ENCODE measurements at places on chromosomes 3 and 15.

DNA sequence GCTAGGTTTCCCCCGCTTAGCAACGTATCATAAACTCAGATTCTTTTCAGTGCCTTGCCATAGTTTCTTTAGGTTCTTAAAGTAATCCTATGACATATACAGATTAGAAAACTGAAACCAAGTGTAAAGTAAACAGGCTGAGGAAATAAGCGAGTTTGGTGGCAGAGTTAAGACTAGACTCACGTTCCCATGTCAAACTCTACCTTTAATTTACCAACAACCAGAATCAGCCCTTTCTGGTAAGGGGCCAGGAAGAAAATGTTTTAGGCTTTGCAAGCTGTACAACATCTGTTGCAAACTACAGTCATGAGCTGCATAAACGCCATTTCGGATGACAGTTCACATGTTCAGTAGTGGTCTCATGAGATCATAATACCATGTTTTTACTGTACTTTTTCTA lies 128.0 kb upstream of the PRICKLE2 start:
- no peak for DNase-seq

GRCh38 chr3:186354100-186354499 lies 7.9 kb downstream of the DGKG start:
- DNase-seq = no peak

DNA sequence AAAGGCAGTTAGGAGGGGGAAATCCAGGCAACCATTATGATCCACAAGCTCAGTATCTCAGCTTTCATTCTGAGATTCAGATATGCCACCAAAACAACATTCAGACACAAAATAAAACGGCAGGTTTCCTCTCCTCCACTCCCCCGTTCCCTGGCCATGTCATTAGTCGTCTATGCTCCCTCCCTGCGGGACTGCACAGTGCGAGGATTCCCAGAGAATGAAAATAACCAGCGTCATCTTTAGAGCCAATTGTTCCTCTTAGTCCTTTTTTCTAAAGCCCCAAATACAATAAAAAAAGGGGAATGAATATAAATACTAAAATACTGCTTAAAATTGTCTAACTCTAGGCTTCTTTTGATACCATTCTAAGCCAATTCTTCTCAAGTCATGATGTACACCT lies 7.8 kb upstream of the SLCO3A1 start:
- no peak for DNase-seq

DNA sequence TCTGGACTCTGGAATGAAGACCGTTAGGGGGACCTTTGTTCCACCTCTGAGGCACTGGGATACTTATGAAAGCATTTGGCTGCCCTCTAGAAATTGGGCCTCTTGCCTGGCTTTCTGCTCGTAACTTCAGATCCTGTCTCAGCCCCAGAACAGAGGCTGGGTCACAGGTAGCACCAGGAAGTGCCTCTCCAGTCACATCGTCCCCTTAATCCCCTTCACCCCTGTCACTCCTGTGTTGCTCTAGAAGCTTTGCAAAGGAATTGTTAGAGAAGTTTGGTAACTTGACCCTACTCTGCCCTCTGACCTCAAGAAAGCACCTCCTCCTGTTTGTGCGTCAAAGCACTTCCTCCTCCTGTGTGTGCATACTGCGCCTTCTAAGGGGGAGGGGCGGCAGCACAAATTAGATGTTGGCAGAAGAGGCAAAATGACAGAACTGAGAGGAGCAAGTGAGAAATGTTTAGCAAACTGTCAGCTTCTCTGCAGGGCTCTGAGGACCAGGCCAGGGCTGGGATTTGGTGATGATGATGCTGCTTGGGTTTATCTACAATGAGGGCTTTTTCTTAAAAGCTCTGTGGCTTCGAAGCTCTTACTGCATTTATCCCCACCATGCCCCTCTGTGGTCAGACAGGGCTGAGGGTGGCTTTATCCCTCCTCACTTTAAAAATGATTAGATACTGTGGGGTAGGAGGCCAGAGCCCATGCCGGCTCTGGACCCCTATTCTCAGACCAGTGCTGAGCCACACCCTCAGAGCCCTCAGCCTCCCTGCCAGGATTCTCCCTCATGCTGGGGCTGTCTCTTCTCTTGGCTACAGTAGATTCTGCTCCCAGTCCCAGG lies 76.2 kb downstream of the LARS2 start:
- DNase-seq = no peak

GRCh38 chr3:73134034-73134433 lies 72.6 kb downstream of the EBLN2 start:
- DNase-seq = no peak

GRCh38 chr3:71672340-71672739 lies 52.9 kb downstream of the EIF4E3 start:
- DNase-seq = no peak

DNA sequence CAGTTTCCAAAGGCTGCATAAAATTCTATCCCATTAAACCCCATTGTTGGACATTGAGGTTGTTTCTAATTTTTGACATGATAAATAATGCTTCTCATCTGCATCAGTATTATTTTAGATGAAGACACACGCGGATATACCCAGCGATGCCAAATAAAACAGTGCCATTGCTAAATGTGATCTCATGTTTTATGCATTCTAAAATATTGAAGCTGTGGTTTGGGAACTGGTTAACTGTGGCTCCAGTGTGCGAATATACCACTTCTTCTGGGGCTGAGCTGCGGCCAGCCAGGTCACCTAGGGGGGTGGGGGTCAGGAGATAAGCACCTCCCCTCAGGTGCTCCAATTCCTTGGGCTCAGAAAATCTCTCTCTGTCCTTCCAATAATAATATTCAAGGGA lies 230.0 kb downstream of the ADAMTS9 start:
- no peak for DNase-seq

DNA sequence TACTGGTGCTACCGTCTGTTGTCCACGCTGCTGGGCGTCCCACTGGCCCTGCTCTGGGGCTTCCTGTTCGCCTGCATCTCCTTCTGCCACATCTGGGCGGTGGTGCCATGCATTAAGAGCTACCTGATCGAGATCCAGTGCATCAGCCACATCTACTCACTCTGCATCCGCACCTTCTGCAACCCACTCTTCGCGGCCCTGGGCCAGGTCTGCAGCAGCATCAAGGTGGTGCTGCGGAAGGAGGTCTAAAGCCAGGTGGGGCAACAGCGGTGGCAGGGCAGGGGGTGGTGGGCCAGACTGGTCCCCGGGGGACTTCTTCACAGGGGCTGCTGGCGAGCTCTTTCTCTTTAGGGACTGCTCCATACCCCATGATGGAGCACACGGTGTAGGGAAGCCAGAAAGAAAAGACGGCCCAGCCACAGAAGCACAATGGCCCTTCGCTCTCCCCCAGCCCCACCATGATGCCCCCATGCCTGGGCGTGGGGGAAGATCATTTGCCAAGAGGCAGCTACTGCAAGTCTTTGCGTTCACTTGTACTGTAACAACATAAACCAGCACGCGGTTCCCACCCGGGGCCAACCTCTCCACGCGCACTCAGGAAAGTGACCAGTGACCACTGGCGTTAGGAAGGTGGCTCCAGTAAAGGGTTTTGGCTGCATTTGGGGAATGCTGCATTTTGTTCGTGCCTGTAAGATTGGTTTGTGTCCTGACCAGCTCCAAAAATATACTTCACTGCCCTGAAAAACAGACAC lies 12.2 kb downstream of the CAV3 start:
- DNase-seq = no peak

- no peak for DNase-seq
Measured at GRCh38 chr3:113070681-113071113, 79.9 kb downstream of the GTPBP8 start.

DNA sequence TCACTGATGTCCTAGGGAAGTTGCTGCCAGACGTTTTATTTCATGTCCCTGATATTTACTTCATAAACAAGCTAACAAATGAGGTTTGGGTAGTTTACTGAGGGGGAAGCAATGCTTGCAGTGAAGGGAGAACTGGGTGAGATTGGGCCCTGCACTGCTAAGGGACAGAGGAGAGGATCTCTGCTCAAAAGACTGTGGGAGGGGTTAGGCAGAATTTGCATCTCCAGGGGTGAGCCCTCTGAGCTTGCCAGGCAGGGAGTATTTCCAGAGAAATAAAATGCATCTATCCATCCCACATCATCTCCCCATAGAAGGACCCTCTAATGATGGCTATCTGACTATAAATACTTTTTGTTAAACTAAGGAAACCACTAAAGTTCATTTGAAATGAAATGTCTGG lies 215.6 kb downstream of the CBLB start:
- DNase-seq = no peak

DNA sequence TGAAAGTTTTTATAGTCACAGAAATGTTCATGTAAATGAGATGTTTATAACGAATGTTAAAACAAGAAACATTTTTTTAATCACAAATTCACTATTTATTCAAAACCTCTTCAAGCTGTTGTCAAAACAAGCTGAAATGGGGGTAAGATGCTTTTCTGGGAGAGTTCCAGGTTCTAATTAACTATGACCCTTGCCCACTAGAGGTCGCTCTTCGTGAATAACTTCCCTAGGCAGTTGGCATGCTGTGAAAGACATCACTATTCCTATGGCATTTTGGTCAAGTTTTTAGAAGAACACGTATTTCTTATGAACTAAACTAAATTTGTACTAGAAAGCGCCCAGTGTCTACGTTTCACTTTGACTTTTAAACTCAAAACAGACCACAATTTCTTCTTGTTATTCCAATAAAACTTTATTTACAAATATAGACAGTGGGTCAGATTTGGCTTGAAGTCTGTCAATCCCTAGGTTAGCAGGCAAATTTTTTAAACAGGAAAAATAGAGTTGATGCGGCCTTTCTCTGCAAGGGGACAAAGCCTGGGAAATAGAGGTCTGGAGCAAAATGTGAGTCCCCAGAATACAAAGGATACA lies 62.8 kb upstream of the CMTM8 start:
- no peak for DNase-seq

- DNase-seq = no peak
Measured at GRCh38 chr15:60352525-60352924, 45.3 kb downstream of the ANXA2 start.

- no peak for DNase-seq
Measured at GRCh38 chr15:95208988-95209387, 977.6 kb downstream of the MCTP2 start.

DNA sequence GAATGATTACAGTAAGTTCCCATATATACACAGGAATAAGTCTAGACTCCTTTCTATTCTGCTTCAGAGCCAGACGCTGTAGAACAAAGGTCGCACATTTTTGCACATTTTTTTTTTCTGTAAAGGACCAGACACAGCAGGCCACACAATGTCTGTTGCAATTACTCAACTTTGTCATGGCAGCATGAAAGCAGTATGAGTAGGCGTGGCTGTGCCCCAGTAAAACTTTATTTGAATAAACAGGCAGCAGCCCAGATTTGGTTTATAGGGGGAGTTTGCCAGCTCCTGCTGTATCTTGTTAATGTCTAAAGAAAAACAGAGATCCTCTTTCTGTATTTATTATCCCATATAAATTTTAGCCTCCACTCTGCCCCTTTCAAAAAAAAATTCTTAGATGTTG lies 708.3 kb downstream of the FHIT start:
- no peak for DNase-seq

DNA sequence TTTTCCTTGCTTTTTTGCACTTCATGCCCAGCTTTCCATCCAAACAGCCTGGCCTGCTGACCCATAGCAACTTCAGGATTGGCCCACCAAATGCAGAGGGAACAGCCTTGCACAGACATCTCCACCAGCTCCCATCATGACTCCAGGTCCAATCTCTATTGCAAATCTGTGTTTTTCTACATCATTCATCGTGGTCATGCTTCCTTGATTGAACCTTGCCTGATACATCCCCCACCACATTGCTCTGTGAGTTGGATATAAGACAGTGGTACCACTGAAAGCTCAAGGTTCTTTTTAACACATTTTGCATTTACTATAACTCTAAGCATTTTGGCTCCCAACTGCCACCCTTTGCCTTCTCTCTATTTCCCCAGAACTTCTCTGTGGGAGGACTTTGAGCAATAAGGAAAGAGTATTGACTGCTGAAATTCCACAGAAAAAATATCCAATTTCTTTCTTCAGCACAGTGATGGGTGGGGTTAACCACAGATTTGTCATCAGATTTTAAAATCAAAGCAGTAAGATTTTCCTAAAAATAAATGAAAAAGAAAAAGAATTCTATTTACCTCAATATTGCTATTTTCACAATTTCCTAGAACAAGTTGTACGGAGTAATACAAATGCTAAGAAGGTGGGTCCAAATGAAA lies 114.6 kb upstream of the GALNT15 start:
- DNase-seq = no peak

DNA sequence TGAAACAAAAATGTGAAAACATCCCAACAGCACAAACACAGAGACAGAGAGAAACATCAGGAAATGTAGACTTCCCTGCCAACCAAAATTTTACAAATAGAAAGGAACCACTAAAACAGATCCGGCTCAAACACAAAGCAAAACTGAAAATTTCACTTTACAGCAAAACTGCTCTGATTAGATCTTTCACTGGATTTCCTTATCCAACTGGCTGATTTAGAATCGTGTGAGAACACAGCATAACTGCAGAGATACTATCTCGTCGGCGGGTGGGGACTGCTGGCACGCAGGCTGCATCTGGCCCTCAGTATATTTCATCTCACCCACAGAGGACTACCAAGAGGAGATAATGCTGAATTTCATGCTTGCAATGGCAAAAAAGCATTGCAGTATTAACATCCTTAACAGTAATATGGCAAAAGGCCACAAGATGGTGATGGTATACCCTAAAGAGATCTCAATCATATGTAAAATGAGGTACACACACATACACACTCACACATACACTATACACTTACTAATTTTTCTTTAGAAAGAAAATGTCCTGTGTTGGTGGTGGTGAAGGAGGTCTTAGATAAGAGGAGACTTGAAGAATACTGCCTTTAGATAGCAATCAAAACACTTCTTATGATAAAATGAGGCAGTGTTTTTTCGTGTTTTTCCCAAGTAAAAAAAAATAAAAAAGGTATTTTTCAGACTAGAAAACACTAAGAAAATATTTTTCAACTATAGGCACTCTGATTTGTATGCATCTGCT lies 10.6 kb upstream of the LEO1 start:
- DNase-seq = peak; percentile 3

GRCh38 chr3:45741742-45742460 lies 52.7 kb downstream of the SACM1L start:
- no peak for DNase-seq

- no peak for DNase-seq
Measured at GRCh38 chr3:59810606-59811005, 760.8 kb upstream of the CFAP20DC start.

GRCh38 chr3:112598731-112599130 lies 36.9 kb downstream of the SLC35A5 start:
- DNase-seq = no peak

- no peak for DNase-seq
Measured at GRCh38 chr3:48034000-48034516, 17.8 kb upstream of the MAP4 start.

GRCh38 chr15:85007741-85008397 lies 26.2 kb downstream of the PDE8A start:
- DNase-seq = no peak

Measured in C1 segment of cervical spinal cord (tissue), 14 donors.